Hindlimb muscle (tissue), 1 donor: ENCODE measurements at places on chromosomes 7 and 10. TPM values are rescaled to one million over a fixed set of nuclear protein-coding genes. Genes with fewer than 3 reads are reported as not detected.

DNA sequence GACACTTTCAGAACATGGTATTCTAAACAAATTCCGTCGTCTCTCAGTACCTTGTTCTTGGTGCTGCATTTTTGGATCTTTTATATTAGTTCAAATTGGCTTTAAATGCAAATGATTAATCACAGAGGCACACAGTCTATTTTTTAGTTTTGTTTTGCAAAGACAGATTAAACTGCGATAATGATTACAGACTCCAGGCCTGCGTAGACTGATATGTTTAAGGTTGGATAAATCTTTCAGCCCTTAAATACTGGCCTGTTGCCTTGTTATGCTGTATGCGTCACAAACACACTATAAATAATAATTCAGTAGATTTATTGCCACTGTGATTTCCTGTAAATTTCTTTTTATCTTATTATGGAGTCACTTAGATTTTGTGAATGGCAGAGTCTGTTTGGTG, 19.3 kb downstream of the CACNB2 start:
- DNase-seq, result no peak

Gene GNG11
- 24.7 TPM for polyA plus RNA-seq

Gene BCL7B
- polyA plus RNA-seq, result 37.7 TPM

GRCh38 chr10:64219271-64220025, 698.2 kb downstream of the REEP3 start:
- no peak for DNase-seq

GRCh38 chr7:112186300-112186699, 19.9 kb downstream of the DOCK4 start:
- DNase-seq, result no peak

GRCh38 chr10:123583639-123584418, 82.3 kb upstream of the GPR26 start:
- DNase-seq, result peak; percentile 86

DNA sequence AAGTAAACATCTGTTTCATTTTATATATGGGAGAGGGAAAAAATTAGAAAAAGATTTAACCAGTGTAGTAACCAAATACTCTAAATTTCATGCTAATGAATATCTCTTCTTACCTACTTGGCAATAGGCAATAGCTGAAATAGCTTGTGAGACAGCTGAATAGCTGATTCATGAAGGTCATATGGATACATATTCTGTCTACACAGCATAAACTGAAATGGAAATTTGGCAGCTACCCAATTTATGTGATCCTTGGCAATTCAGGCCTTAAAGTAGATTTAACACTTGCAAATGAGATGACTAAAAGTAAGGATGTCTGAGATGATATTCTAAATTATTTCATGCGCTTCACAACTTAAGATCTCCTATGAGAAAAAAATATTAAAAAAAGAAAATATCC, 261.2 kb upstream of the SEMA3A start:
- DNase-seq, result no peak

- no peak for DNase-seq
These were observed 505.5 kb downstream of the XPNPEP1 start for GRCh38 chr10:109417803-109418202.

Gene CAV2
- 44.3 TPM for polyA plus RNA-seq

DNA sequence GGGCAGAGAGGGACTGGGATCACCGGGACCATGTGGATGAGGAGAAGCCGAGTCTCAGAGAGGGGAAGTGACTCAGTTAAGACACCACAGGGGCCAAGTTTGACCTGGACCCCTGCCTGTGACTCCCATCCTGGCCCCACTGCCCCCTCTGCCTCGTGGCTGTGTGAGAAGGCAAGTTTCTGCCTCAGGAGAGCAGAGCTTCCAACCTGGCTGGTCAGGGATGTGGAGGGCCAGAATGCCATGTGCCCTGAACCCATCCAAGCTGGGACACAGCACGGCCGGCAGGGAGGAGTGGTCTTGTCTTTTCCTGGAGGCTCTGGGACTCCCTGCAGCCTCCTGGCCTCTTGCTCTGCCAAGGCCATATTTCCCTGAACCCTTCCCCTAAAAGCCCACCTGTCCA, 19.5 kb downstream of the WDFY4 start:
- no peak for DNase-seq

Gene NXPH1
- not detected for polyA plus RNA-seq

GRCh38 chr10:68508090-68508489, 19.2 kb downstream of the SLC25A16 start:
- DNase-seq, result no peak

GRCh38 chr10:124375353-124375614, 43.4 kb downstream of the OAT start:
- no peak for DNase-seq

- DNase-seq, result no peak
These were observed 158.6 kb downstream of the INHBA start for GRCh38 chr7:41544241-41544640.

DNA sequence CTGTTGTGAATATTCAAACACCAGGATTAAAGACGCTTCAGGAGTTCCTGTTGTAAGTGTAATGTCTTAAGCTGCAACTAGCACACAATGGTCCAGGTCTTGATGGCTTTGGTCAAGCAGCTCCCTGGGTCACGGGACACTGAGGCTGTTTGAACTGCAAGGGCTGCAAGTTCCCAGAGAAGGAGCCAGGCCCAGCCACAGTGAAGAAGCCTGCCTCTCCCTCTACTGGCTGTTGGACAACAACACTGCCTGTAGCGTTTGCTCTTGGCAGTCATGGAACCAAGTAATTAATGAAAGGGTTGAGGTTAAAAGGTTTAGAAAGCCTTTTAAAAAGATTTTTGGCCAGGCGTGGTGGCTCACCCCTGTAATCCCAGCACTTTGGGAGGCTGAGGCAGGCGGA, 31.9 kb upstream of the GUSB start:
- DNase-seq, result no peak

GRCh38 chr7:130614449-130614848, 54.1 kb downstream of the COPG2 start:
- no peak for DNase-seq

DNA sequence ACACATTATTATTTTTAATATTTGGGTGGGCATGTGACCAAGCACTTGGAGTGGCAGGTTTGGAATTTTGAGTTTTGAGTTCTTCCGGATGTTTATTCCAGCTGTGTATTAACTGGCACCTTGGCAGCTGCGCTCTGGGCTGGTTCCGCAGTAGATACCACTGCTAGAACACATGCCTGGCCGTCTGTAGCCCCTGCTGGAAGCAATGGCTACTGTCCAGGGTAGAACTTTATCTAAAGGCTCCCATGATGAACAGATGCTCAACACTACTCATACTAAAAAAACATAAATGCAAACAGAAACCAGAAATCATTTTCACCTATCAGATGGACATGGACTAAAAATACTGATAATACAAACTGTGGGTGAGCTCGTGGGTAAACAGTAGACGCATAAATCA, 19.4 kb upstream of the SH3PXD2A start:
- DNase-seq, result no peak

GRCh38 chr7:115356139-115356746, 434.3 kb downstream of the MDFIC start:
- no peak for DNase-seq

Gene MYL7
- 5.1 TPM for polyA plus RNA-seq

DNA sequence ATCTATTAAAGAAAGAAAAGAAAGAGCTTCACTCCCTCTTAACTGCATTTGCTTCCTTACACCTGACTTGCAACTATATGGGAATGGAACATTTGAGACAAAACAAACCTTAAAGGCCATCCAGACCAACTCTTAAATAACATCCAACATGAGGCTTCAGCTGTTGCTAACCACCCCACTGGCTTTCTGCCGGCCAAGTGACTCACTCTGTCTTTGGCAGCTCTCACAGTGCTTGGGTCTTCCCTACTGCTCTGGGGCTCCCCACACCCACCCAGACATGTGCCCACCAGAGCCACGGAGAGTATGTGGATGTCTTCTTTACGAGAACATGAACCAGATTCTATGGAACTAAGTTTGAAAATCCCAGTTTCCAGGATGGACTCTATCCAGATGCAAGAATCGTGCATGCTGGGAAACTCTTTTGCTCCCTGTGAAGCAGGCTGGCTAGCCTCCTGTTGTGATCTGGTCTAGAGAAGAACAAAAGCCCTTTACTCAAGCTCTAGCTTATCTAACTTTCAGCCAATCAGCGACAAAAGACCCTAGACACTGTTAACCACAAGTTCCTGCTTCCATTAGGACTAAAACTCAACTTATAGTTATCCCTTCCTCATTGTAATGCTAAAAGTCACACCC, 245.7 kb downstream of the TCERG1L start:
- no peak for DNase-seq

DNA sequence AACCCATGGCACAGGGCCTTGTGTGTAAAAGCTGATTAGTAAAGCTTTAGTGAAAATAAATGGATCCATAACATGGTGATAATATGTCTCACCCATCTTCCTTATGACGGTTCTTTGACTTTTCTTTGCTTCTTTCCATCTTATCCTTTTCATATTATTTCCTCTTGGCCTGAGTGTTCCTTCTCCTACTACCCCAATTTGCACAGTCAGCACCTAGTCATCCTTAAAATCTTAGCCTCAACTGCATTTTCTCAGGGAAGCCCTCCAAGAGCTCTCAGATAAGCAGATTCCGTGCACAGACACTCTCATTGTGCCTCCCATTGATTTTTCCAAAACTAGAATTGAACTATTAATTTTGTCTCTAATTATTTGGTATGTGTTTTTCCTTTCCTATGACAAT, 112.4 kb downstream of the PTN start:
- no peak for DNase-seq

Gene STMP1
- polyA plus RNA-seq, result 49.1 TPM

Gene VPS41
- polyA plus RNA-seq, result 34.8 TPM

GRCh38 chr7:99699946-99700345, 20.1 kb upstream of the CYP3A5 start:
- no peak for DNase-seq

Gene SHH
- 0.10 TPM for polyA plus RNA-seq

DNA sequence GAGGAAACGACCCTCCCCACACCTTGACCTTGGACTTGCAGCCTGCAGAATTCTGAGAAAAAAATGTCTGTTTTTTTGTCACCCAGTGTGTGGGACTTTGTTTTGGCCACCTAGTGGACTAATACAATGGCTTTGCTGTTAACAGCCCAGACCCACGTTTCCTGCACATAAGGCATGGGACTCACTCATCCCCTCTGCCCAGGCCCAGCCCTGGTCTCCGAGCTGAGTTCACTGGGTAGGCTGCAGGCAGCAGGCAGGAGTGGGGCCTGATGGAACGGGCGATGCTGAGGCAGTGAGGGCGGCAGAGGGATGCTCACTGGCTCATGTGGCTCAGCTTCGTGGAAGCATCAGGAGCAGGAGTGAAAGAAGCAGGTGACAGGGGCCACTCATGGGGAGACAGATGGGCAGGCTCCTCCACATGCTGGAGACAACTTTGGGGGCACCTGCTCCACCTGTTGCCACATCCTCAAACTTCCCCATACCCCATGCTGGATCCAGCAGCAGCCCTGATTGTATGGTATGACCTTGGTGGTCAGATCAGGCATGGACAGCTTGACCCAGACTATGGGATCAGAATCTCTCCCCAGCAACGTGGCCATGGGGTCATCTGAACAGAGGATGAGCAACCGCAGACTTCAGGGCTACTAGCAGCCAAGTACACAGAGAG, 65.8 kb upstream of the ANTXRL start:
- no peak for DNase-seq

Gene OR2A42
- polyA plus RNA-seq, result 0.53 TPM

Gene AGBL3
- 3.6 TPM for polyA plus RNA-seq

Gene MRC1
- 13.7 TPM for polyA plus RNA-seq

Gene GNGT1
- polyA plus RNA-seq, result not detected

Gene CDH23
- polyA plus RNA-seq, result 4.2 TPM

DNA sequence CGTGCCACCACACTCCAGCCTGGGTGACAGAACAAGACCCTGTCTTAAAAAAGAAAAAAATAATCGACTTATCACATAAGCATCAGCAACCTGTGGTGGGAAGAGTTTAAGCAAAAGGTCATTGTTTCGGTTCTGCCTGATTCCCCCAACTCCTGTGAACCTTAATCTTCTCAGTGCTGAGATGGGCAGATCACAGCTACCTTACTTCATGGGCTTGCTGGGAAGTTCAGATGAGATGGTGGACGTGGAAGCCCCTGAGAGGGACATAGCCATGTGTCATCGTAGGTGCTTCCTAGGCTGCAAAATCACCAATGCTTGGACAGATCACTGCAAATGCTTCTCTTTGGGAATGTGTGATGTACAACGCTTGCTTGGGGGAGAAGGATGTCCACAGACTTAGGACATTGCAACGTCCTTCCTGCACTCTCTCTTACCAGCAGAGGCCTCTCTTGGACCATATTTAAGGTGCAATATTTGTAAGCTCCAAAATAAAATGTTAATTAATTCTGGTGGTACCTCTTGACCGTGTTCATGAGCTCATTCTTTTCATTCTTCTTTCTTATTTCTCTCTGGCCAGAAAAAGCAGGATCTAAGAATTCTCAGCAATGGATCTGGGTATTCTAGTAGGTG, 8.6 kb downstream of the GJD4 start:
- no peak for DNase-seq

GRCh38 chr7:138460176-138460648, at the start of gene TRIM24:
TRIM24 (plus strand) TSS chr7:138460259; CDS start chr7:138460549, 290 bp downstream.
- DNase-seq, result no peak

DNA sequence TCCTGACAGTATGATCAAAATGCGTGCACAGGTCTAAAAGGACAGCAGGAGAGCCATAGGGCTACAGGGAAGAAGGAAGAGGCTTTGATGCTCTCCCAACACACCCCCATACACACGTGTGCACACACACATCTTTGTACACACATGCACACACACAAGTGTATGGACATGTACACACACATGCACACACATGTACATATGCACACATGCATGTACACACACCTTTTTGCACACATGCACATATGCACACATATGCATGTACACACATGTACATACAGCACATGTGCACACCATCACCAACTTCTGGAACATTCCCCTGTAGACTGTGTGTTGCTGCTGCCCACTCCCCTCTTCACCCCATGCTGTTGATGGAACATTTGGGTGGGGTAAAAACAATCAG, 255.6 kb upstream of the CTBP2 start:
- DNase-seq, result no peak

Gene ARID5B
- 21.1 TPM for polyA plus RNA-seq

DNA sequence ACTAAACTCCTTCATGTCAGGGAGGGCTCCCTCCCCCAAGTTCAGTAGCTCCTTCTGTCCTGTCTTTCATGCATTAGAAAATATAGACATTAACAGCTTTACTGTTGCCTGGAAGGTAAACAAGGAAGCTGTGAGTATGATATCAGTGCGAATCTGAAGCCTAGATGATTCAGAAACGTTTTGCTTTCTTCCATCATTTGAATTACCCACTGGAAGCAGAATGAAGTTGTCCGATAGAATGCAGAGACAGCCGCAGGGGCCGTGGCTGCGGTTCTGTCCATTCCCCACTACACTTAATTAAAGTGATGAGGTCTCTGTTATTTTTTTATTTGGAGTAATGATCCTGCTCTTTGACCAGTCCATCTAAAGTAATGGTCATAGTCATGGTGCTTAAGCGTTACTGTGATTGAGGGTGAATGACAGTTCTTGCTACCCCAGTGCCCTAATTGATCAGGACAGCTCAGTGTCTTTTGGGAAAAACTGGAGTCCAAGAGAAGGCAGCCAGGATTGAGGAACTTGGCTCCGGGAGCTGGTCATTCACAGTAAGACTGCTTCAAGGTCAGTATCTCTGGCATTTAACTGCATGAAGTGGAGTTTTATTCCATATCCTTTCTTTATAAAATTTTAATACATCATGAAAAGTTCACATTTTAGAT, 69.9 kb downstream of the PTPRE start:
- no peak for DNase-seq

Gene A1CF
- polyA plus RNA-seq, result not detected

GRCh38 chr7:74294191-74294998, 5.2 kb downstream of the CLIP2 start:
- peak; percentile 36 for DNase-seq
